ENCODE measurements at places on chromosomes 12 and 14.

- DNase-seq, result no peak
These were observed 27.6 kb downstream of the NCKAP5L start for GRCh38 chr12:49800421-49801140.

- no peak for DNase-seq
These were observed 169.2 kb downstream of the GRIN2B start for GRCh38 chr12:13812168-13812567.

GRCh38 chr14:89256283-89256682 lies 160.8 kb downstream of the FOXN3 start:
- no peak for DNase-seq

DNA sequence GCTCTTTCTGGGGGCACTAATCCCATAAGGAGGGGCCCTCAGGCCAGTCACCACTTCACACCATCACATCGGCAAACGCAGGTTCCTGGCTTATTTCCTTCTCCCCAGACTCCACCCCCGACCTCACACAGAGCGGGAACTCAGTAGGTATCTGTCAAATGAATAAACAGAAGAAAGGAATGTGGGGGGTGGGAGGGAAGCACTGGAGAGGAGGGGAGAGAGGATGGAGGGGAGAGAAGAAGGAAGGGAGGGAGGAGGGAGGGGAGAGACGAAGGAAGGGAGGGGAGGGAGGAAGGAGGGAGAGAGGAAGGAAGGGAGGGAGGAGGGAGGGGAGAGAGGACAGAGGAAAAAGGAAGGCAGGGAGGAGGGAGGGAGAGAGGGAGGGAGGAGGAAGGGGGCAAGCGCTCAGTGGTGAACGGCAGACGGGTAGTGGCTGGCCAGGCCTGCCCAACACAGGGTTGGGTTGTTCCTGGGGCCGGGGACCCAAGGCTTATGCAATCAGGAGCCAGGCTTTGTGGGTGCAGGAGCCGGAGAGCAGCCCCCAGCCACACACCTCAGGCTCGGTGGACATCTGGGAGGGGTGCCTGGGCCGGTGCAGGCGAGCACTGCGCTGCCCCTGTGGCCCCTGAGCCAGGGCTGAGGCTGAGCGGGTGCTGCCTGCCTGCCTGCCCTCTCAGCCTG lies 52.6 kb upstream of the FBRSL1 start:
- DNase-seq, result no peak

GRCh38 chr14:103463851-103464250 lies 58.8 kb downstream of the CKB start:
- DNase-seq, result no peak

- DNase-seq, result no peak
These were observed 12.3 kb downstream of the GPR19 start for GRCh38 chr12:12683725-12684124.

GRCh38 chr14:104427131-104427851 lies 152.3 kb upstream of the C14orf180 start:
- no peak for DNase-seq

DNA sequence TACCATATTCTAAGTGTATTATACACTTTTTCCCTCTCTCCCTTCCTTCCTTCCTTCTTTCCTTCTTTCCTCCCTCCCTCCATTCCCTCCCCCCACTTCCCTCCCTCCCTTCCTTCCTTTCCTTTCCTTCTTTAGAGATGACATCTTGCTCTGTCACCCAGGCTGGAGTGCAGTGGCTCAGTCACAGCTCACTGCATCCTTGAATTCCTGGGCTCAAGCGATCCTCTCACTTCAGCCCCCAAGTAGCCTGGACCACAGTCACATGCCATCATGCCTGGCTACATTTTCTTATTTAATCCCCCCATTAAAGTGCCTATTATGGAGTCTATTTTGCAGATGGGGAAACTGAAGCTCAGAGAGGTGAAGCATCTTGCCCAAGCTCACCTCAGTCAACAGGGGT lies 55.0 kb downstream of the SVOP start:
- no peak for DNase-seq

- no peak for DNase-seq
These were observed 16.3 kb downstream of the YAF2 start for GRCh38 chr12:42221726-42222125.

- no peak for DNase-seq
These were observed 215.5 kb downstream of the CRADD start for GRCh38 chr12:93892423-93893268.

GRCh38 chr14:20659336-20659735 lies 17.8 kb upstream of the OR6S1 start:
- no peak for DNase-seq

- DNase-seq, result no peak
These were observed 5.3 kb downstream of the ASB2 start for GRCh38 chr14:93970965-93971634.

- DNase-seq, result no peak
These were observed 906.0 kb downstream of the VRK1 start for GRCh38 chr14:97703006-97703760.

GRCh38 chr12:64663015-64663414 lies 52.7 kb downstream of the RASSF3 start:
- DNase-seq, result no peak

DNA sequence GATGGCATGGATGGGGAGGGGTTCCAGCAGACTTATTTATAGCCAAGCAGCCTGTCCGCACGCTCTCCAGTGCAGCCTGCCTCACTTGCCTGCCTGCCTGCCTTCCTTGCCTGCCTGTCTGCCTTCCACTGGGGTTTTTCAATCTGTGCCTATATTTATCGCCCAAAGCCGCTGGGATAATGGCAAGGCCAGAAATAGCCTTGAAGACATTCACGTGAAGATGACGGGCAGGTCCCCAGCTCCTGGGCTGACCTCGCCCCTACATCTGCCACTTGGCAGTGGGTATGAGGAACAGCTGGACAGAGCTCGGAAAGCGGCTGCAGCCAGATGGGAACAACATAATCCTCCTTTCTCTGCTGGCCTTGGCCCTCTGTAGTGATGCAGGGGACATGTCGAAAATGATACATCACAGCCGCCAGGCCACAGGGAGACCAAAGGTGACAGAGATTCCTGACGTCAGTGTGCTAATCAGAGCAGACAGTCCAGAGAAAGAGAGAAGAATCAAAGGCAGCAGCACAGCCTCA lies 53.3 kb downstream of the PITPNM2 start:
- no peak for DNase-seq

GRCh38 chr12:23446746-23447145 lies 502.7 kb downstream of the SOX5 start:
- no peak for DNase-seq

DNA sequence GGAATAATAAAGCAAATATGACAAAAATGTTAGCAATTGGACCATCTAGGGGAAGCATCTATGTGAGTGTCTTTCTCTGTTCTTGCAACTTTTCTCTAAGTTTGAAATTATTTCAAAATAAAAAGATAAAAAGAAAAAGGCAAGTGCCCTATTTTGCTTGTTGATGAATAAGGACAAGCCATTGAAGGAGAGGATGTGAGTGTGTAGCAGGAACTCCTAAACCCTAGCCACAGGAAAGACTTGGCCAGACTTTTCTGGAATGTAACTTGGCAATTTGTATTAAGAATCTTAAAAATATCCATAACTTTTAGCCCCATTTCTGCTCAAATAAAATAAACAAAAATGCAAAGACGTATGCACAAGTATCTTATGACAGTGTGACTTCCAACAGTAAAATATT lies 279.4 kb downstream of the CACNA1C start:
- DNase-seq, result no peak

GRCh38 chr14:34872822-34873588 lies 2.2 kb downstream of the BAZ1A start:
- DNase-seq, result no peak

GRCh38 chr12:54225666-54226065 lies 36.9 kb upstream of the SMUG1 start:
- DNase-seq, result no peak

GRCh38 chr12:52327052-52327829 lies 6.0 kb upstream of the KRT83 start:
- DNase-seq, result peak; percentile 56

DNA sequence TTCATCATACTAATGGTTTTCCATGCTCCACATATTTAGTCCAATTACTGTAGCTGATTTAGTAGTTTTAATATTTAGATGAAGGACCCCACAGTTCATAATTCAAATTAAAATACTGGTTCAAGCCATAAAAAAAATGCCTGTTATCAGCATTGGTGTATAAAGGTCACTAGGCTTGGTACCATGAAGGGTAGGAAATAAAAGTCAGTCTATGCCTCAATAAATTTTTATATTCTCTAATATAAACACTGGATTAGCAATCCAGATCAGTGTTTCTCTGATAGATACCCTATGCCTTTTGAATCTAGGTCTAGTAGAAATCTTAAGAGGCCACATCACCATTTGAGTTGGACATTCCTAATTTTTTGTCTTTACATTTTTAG lies 163.2 kb upstream of the HIF1A start:
- DNase-seq, result no peak

DNA sequence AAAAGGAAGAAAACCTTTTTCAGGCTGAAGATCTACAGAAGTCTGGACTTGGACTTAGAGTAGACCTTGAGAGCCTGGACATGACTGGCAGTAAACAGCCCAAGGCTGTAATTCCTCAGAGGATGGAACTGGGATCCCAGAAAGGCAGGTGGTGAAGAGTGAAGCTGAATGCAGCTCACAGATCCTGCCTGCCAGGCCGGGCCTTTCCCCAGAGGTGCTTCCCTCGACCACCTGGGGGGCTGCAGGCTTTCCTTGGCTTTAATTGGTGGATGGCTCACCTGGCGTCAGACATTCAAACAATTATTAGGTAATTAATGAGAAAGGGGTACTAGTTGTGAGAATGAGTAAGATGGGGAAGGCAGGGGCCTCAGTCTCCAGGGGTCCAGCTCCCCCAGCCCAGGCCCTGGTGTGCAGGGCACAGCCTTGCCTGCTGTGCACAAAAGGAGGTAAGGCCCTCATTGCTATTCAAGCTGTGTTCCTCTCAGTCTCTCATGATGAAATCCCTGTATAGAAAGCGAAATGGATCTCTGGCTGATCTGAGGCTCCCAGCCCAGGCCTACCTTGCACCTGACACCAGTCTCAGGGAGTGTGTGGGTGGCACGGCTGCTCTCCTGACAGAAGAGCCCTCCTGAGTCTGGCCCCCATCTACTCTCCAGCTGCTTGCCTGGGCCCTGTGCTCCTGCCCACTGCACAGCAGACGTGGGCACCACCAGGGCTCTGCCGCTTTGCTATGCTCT lies 63.0 kb upstream of the TCL1A start:
- DNase-seq, result no peak

DNA sequence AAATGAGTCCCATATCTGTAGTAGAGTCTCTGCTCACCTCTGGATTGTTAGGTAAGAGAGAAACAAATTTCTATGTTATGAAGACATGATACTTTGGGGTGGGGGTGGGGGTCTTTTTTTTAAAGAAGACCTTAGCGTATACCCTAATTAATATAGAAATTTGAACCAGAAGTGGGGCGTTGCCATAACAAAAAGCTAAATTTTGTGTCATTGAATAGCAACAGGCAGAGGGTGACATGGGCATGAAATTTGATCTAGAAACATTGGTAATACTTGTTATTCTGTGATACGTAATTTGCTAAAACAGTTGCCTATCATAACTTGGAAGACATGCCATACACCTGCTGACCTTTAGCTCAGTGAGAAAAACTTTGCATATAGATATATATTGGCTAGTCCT lies 92.3 kb upstream of the SLC38A2 start:
- no peak for DNase-seq

DNA sequence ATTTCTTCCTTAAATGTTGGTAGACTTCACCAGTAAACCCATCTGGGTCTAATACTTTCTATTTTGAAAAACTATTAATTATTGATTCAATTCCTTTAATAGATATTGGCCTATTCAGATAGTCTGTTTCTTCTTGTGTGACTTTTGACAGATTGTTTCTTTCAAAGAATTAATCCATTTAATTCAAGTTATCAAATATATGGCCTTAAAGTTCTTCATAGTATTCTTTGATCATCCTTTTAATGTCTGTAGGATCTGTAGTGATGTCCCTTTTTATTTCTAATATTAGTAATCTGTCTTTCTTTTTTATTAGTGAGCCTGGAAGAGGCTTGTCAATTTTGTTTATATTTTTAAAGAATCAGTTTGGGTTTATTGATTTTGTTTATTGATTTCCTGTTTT lies 190.0 kb downstream of the SLC38A4 start:
- no peak for DNase-seq
